ENCODE measurements at places on chromosomes 7 and 10.
A peak's percentile ranks its signal among the peaks of the same experiment; 100 is the strongest.

DNA sequence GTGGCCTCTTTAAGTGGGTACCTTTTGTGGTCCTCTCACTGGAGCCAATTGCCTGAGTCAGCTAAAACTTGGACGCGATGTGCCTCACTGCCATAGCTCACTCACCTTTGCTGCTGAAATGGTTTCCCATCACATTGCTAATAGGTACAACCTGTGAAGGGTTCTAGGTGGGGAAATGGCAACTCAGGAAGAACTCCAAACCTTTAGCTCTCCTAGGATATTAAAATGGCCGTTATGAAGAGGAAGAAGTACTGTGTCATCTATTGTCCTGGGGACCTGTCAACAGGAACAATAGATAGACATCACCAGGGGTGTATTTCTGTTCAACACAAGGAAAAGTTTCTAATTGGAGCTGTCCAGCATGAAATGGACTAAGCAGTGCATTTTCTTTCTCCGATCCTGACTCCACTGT, 1.2 kb upstream of the ZNF655 start:
- peak overlapping the region; percentile 62 for H3K4me3 ChIP-seq
- no peak for DNase-seq

GRCh38 chr10:67297637-67298181, 371.9 kb downstream of the LRRTM3 start:
- H3K27me3 ChIP-seq = no peaks in the 10 kb centered on the region

DNA sequence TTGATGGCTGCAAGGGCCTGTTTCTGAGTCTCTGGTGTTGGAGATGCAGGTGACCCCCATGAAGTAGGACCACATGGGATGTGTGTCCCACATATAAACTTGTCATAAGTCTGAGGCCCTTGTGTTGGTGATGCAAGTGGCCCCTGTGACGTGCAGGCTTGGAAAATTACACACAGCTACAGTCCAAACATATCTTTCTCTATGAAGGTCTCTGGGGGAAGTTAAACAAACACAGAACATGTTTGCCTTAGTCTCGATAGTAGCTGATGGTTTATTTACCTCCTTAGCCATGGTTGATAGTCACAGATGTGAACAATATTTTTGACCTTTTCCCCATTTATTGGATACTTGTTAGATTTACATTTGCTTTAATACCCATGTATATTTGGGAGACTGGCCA, 64.7 kb downstream of the ADCY1 start:
- H3K27ac ChIP-seq = no peak overlapping the region
- no peaks in the 10 kb centered on the region for H3K36me3 ChIP-seq
- no peaks in the 10 kb centered on the region for H3K4me1 ChIP-seq
- no peak for DNase-seq
- no peak overlapping the region for H3K4me3 ChIP-seq

- H3K27ac ChIP-seq = no peak overlapping the region
- H3K36me3 ChIP-seq = no peaks in the 10 kb centered on the region
- no peak overlapping the region for H3K4me3 ChIP-seq
These were observed 95.0 kb downstream of the CABCOCO1 start for GRCh38 chr10:61757525-61758397.

DNA sequence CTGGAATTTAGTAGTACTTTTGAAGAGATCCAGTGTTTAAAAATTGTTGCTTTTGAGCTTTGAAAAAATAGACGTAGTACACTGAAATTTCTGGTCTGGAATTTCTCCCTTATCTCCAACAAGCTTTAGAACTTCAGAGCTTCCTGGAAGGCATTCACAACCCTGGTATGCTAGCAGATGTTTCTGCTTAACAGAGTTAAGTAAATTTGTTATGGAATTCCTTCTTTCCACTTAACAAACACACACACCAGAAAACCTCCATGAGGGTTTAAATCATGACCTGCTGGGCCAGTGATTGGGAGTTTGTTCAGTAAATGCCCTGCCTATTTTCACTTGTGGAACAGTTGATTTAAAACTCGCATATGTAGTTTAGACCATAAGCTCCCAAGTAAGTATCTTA, 13.7 kb downstream of the ASB15 start:
- H3K36me3 ChIP-seq = no peaks in the 10 kb centered on the region
- H3K27ac ChIP-seq = no peak overlapping the region
- no peaks in the 10 kb centered on the region for H3K27me3 ChIP-seq
- H3K4me1 ChIP-seq = no peaks in the 10 kb centered on the region
- DNase-seq = no peak

DNA sequence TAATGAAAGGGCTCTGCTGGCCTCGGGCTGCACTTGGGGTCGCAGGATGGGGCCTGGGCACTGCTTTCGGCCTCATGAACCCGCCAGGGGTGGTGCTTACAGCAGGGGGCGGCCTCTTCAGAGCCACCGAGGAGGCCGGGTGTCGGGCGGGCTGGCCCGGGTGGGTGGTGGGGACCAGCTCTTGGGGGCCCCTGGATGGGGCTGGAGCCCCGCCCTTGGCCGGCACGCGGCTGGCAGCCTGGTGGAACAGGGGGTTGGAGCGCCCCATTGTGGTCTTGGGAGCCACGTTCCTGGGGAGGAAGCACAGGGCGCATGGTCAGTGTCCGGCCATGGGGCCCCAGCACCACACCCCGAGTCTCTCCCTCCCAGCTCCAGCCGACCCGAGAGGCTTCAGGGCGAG, 8.8 kb downstream of the ADAM8 start:
- no peaks in the 10 kb centered on the region for H3K4me1 ChIP-seq
- H3K4me3 ChIP-seq = no peak overlapping the region
- no peak for DNase-seq
- H3K27ac ChIP-seq = no peak overlapping the region
- no peaks in the 10 kb centered on the region for H3K27me3 ChIP-seq
- no peaks in the 10 kb centered on the region for H3K36me3 ChIP-seq

Measured in ascending aorta (tissue), 2 donors.